ENCODE measurements at places on chromosomes 13 and 19.

DNA sequence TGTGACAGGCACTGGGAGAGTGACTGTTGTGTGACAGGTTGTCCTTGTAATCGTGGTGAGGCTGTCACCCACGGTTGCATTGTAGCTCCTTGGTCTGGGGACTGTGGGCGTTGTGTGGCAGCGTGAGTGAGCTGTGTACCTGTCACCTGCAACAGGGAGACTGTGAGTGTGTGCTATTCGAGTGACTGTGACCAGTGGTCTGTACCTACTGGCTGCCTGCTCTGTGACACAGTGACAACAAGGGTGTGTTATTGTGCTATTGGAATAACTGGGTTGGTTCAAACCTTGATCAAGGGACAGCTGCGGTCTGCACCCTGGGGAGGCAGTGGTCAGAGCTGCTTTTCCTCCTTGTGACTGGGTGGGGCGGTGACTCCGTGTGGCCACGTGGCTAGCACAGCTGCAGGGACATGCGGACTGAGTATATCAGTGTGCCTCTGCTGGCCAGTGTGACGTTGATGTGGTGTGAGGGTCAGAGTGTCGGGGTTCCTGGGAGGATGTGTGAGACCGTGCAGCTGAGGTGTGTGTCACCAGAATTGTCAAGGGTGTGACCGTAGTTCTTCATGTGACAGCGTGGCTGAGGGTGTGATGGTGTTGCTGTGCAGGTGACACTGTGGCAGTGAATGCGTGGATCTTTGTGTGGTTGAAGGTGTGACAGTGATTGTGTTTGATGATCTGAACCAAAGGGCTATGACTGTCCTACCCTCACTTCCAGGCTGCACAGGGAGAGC lies 10.1 kb upstream of the NFIX start:
- DNase-seq: no peak

GRCh38 chr13:101292711-101293110 lies 123.6 kb downstream of the NALCN start:
- DNase-seq: no peak

- no peak for DNase-seq
These were observed 2.2 kb upstream of the PSMC4 start for GRCh38 chr19:39968789-39969188.

DNA sequence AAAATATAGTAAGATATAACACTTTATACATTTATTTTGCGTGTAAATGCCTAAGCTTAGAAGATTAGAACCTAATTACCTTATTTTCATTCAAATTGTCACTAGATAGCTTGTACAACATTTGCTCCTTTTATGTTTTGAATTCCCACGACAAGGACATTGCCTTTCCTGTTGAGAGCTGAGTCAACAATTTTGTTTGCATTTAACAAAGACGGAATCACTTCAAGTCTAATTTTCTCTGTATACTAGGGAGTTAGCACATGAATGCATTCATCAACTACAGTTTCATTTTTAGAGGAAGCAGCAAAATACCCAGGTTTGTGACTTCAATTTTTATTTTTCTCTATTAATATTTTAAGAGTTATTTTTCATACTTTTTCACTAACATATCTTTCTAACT lies 48.7 kb upstream of the PCCA start:
- no peak for DNase-seq

DNA sequence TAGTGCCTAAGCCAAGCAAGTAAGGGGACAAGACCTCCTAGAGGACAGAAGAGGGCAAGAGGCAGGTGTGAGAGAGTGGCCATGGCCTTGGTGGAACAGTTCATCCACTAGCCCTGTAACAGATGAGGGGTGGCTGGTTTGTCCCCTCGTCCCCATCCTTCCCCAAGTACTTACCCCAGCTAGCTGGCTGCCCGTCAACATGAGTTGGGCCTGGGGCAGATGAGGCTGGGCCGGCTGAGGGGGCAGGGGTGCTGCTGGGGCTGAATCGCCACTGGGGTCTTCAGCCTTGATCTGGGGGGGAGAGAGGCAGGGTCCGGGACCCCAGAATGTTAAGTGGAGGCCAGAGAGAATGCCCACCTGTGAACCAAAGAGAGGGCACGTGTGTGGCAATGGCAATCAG lies 15.2 kb downstream of the POU2F2 start:
- no peak for DNase-seq

DNA sequence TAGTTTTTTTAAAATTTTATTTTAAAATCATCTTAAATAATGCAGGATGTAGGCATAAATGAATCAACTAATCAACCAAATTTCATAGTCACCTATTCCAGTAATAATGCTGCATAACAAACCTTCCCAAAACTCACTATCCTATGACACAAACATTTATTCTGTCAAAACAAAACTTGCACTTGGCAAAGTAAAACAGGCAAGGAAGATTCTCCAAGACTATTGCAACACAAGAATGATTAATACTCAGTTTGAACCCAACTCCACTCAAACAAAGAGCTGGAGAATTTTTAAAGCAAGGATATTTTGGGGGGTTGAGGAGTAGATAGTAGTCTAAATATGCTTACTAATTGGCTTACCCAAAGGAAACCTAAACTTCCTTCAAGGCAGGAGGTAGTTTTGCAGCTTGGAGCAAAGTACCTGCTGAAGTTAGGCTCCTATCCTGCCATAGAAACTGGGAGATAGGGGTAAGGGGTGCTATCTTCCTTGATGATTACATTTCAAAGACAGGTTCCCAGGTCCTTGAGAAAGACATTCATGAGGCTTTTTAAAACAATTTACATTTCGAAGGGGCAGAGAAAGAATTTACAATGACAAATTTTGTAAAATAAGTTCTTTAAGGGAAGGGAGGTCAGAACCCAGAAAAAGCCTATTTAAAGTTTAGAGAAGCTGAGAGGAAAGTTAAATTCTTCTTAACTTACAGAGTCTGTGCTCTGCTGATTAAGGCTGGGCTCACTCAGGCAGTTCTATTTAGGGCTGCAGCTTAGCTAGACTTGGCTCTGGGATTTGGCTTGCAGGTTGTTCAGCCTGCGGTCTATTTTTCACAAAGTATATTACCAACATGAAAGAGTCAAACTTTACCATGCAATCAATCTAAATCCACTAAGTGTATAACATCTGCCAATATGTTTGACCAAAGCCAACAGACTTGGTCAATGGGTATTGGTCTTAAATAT lies 549.0 kb downstream of the KCTD12 start:
- DNase-seq: no peak

- no peak for DNase-seq
These were observed 132.9 kb upstream of the SERP2 start for GRCh38 chr13:44240611-44241145.

DNA sequence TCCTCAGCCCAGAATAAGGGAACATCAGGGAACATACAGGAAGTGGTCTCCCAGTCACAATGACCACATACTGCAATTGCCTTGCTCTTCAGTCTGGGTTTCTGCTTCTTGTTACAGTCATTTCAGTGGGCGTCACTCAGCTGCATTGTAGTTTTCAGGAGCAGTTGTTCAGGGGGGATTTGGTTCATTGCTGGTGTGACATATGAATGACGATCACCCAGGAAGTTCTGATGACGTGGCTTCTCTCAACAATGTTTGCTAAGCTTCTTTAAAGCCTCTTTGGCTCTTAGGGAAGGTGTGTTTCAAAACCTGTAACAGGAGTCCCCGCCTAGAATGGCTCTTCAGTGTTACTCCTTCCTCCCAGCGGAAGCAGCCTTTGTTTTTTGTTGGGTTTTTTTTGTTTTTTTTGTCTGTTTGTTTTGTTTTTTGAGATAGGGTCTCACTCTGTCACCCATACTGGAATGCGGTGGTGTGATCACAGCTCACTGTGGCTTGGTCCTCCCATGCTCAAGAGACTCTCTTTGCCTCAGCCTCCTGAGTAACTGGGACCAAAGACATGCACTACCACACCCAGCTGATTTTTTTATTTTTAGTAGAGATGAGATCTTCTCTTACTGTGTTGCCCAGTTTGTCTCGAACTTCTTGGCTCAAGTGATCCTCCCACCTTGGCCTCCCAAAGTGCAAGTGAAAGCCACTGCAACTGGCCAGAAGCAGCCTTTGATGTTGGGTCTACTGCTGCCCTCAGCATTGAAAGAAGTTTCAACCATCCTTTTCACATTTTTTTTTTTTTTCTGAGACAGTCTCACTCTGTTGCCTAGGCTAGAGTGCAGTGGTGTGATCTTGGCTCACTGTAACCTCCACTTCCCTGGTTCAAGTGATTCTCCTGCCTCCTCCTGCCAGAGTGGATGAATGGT lies 1.4 kb upstream of the SCEL start:
- no peak for DNase-seq

GRCh38 chr13:53167561-53167960 lies 138.9 kb downstream of the OLFM4 start:
- DNase-seq: no peak

- DNase-seq: no peak
These were observed 62.6 kb downstream of the MAP4K1 start for GRCh38 chr19:38555200-38555599.

DNA sequence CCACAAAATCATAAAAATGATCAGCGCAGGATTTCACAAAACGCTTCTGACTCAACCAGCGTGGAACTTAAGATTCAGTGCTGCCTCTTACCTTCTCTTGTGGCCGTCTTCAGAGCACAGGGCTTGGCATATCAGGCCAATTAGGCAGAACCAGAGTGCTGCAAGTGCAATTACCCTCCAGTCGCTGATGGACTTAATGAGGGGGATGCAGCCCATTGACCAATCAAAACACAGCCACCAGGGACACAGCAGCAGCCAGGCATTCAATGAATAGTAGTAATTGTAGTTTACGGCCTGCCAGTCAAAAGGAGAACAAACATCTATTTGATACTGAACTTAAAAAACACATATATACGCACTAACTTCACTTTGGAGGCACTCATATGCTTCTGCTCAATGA lies 38.2 kb downstream of the TMTC4 start:
- DNase-seq: no peak

DNA sequence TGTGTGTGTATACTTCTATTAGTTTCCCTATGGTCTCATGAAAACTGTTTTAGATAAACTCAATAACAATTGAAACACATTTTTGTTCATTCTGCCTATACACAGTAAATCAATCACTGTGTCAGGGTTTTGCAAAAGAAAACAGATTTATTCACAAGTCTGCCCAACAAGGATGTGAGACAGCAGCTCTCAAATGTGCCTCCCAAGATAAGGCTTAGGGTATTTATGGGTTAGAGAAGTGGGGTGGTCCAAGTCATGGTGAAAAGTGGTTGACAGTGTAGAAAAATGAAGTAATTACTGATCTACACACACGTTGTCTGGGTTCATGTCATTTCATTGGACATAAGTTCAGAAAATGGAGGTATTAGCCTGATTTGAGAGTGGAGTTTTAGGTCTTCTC lies 844.6 kb downstream of the SLITRK6 start:
- DNase-seq: no peak

DNA sequence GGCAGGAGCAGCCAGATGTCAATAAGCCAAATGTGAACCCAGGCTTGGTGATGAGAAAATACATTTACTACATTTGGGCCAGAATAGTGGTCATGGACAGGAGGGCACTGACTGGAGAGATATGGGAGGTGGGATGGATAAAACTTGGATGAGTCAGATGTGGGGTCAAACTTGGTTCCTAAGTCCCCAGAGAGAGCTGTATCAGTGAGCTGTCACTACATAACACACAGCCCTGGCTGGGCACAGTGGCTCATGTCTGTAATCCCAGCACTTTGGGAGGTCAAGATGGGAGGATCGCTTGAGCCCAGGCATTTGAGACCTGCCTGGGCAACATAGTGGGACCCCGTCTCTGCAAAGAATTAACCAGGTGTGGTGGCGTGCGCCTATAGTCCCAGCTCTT lies 51.6 kb upstream of the EHD2 start:
- DNase-seq: no peak

DNA sequence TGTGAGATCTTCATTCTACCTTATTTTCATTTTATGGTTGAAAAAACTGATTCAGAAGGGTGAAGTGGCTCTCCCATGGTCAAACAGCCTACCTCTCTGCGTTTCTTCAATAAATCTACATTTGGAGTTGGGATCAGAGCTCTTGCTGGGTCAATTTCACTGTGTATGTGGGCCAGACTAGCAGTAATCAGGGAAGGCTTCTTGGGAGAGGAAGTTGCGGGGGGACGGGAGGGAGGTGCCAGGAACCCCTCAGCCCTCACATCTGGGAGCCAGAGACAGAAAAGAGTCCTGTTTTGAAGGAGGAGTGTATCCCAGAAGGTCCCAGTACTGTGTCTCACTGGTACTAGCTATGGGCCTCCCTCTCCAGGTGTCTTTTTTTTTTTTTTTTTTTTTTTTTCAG lies 934 bp downstream of the KXD1 start:
- DNase-seq: no peak
